ENCODE measurements at places on chromosomes 1 and 21.

DNA sequence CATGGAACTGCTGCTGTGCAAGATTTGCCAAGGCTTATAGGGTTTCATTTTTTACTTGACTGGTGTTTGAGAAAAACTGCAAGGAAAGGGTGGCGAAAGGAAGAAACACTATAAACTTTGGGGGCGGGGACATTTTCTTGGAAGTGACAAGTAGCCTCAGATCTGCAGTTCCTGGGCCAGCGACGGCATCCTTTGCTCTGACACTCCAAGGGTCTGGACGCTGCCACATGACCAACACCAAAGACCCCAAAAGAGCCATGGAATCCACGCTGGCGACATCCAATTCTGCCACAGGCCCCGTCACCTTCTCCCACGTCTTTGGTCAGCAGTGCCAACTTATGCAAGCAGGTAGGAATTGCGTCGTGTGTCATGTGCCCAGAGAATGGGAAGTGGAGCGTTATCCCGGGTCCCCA, 193.4 kb downstream of the PRDM2 start:
- DNase-seq = no peak

- no peak for DNase-seq
These were observed 118.6 kb upstream of the PPP2R5A start for GRCh38 chr1:212166644-212167043.

GRCh38 chr1:229011022-229011421, 259.9 kb upstream of the RAB4A start:
- DNase-seq = no peak

GRCh38 chr1:243548516-243548915, 292.7 kb downstream of the SDCCAG8 start:
- DNase-seq = no peak

DNA sequence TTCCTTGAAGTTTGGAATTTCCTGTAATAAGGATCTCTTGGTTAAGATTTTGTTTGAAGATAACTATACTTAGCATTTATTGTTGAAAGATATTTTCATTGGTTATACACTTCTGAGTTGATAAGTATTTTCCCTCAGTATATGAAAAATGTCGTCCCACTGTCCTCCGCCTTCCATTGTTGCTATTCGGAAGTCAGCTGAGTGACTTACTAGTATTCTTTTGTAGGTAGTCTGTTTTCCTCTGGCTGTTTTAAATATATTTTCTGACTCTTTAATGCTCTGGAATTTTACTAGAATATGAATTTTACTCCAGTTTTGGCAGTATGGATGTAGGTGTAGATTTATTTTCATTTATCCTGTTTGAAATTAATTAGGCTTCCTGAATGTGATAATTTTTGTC, 498.7 kb upstream of the NFIA start:
- DNase-seq = no peak

GRCh38 chr1:184836934-184837895, 82.6 kb upstream of the EDEM3 start:
- no peak for DNase-seq

DNA sequence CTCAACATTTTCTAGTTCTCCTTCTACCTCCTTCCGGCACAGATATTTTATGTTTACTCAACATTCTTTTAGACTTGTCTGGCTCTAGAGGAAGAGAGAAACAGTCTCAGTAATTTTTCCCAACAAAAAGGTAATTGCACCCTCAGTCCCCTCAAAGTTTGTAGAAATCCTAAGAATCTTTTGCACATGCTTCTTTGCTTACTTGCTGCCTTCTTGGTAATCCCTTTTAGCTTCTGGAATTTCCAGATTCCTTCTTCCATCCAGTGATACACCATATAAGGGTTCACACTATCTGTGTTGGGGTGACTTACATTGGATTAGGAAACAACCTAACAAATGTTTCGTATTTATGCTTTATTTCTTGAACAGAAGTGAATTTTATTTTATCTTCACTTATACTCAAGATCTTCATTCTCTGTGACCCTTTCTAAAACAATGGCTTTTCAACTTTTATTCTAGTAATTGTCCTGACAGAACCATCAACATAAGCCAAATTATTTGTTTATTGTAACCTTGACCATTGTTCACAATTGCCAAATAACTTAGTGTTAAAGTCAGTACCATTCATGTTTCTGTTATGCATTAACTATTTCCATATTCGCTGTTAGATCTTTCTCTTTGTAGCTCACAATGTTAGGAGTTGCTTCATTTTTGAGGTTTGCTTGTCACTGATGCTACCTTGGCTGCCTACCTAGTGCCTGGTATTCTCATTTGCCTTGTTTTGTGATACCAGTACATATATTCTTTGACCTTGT, 238.1 kb downstream of the HMCN1 start:
- no peak for DNase-seq

- no peak for DNase-seq
These were observed 165.7 kb upstream of the SYT6 start for GRCh38 chr1:114319418-114319817.

- DNase-seq = no peak
These were observed 8.9 kb downstream of the ERI3 start for GRCh38 chr1:44346184-44346583.

- no peak for DNase-seq
These were observed 37.7 kb upstream of the GPR37L1 start for GRCh38 chr1:202084791-202085681.

GRCh38 chr21:33587792-33588484, 546 bp downstream of the DONSON start:
- DNase-seq = peak; percentile 26

DNA sequence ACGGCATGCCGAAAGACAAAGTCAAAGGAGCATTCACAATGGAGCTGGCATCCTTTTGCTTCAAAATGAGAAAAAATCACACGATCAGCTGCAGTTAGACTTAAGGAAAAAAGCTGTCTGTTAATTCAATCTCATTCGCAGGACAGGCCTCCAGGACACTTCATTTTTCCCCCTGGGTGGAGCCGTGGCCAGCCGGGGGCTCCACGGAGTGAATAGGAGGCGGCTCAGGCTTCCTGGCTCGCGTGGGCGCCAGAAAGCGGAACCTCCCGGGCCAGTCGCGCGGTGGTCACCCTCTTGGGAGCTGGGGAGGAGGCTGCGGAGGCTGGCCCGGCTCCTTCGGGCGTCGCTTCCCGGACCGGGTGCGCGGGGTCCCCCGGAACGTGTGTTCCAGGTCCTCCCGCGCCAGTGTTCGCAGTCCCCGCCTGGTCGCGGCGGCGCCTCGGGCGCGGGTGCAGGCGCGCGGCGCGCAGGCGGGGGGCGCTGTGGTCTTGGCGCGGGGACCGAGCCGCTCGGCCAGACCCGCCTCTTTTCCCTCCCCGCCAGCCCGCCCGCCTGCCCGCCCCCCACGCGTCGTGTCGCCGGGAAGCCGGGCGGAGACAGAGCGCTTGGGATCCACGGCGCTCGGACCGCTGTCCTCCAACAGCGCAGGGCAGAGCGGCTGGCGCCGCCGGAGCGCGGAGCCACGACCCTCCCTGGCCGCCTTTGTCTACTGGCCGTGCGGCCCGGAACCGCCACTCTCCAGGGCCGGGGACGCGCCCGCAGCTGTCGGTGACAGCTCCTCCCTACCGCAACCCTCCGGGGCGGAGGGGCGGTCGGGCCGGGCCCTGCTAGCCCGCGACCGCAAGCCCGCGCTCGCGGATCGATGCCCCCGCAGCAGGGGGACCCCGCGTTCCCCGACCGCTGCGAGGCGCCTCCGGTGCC, at the start of gene RHOU:
Gene RHOU, plus strand, starts transcription at position 599 of the 921 bp plus-strand sequence. Its CDS starts 264 bp downstream, at position 863.
- peak; percentile 66 for DNase-seq

GRCh38 chr21:36976882-36977651, 10.6 kb upstream of the HLCS start:
- DNase-seq = peak; percentile 40

DNA sequence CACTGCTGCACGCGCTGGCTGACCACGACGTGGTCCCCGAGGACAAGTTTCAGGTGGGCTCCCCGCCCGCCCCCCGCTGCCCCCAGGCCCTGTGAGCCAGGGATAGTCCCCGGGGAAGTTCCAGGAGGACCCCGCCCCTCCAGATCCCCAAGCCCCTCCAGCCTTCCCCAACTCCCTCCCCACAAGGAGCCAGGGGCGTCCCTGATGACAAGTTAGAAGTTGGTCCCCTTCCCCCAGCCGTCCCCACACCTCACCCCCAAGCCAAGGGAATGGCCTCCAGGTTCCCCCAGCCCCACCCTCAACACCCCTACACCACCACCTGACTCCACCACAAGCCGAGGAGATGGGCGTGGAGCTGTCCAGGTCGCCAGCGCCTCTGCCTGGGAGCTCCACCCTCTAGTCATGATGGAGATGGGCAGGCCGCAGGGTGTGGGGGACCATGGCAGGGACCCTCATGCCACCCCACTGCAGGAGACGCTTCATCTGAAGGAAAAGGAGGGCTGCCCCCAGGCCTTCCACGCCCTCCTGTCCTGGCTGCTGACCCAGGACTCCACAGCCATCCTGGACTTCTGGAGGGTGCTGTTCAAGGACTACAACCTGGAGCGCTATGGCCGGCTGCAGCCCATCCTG, 525 bp downstream of the AIRE start:
- no peak for DNase-seq

DNA sequence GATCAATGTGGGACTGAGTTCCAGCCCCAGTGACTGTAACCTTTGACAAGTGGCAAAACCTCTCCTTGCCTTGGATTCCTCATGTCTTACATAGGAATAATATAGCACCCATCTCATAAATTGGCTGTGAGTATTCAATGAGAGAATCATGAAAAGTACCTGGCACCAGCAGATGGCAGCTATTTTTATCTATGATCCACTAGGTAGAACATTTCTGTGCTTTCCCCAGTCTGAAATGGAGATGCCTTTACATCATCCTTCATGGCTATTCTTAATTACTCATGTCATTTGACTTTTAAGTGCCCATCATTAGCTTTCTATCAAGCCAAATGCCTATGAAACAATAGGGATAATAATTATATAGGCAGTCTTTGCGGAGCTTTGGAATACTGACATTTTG, 130.1 kb downstream of the TGFB2 start:
- no peak for DNase-seq
